Frontal cortex (tissue), 4 donors: ENCODE measurements at places on chromosomes 4 and X. TPM values are rescaled to one million over a fixed set of nuclear protein-coding genes. Genes with fewer than 3 reads are reported as not detected.

The CD38 gene
- 1.6 TPM for total RNA-seq

The HELT gene
- not detected for total RNA-seq

The TRIML1 gene
- not detected for total RNA-seq

The TMPRSS11F gene
- not detected for total RNA-seq

The SPOCK3 gene
- 23.6 TPM for total RNA-seq

The PARM1 gene
- total RNA-seq: 7.3 TPM

The TGIF2LX gene
- total RNA-seq: not detected

The CYSLTR1 gene
- total RNA-seq: 1.2 TPM

The FAM184B gene
- total RNA-seq: 5.3 TPM

The S100P gene
- 0.41 TPM for total RNA-seq

The PABPC1L2B gene
- not detected for total RNA-seq

The IQCM gene
- total RNA-seq: not detected

The C4orf36 gene
- 2.0 TPM for total RNA-seq

The SFRP2 gene
- 0.82 TPM for total RNA-seq

The BEND2 gene
- not detected for total RNA-seq

The ZDHHC15 gene
- 14.3 TPM for total RNA-seq

- DNase-seq: no peak
These were observed 44.3 kb downstream of the NYX start for GRCh38 chrX:41491267-41492004.

- no peak for DNase-seq
These were observed 163.8 kb downstream of the MSN start for GRCh38 chrX:65831268-65831667.

GRCh38 chr4:135598151-135598550, 1396.6 kb upstream of the PABPC4L start:
- DNase-seq: no peak

- DNase-seq: no peak
These were observed 428.2 kb downstream of the TLL1 start for GRCh38 chr4:166301266-166301665.

- DNase-seq: no peak
These were observed 10.3 kb downstream of the ARHGAP6 start for GRCh38 chrX:11655282-11656015.

DNA sequence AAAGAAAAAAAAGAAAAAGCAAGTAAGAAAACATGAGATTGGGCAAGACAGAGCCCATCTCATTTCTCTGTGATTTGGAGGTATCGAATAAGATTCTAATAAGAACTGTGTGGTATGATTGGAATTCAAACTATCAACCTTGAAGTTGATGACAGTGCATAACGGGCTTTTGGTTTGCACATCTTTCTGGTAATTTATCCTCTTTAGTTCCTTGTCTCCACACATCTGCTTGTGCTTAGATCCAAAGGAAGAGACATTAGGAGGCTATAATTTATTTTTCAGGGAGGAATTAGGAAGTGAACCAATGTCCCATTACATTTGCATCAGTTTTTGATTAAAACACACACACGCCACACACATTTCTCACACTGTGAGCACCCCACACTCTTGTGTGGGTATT, 149.9 kb downstream of the ARSF start:
- DNase-seq: no peak

DNA sequence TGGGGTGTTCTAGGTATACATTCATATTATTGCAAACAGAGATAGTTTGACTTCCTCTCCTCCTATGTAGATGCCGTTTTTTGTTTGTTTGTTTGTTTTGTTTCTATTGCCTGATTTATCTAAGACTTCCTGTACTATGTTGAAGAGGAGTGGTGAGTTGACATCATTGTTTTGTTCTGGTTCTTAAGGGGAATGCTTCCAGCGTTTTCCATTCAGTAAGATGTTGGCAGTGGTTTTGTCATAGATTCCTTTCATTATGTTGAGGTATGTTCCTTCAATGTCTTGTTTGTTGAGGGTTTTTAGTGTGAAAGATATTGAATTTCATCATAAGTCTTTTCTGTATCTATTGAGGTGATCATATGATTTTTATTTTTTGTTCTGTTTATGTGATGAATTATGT, 401.6 kb upstream of the EPHA5 start:
- DNase-seq: no peak

DNA sequence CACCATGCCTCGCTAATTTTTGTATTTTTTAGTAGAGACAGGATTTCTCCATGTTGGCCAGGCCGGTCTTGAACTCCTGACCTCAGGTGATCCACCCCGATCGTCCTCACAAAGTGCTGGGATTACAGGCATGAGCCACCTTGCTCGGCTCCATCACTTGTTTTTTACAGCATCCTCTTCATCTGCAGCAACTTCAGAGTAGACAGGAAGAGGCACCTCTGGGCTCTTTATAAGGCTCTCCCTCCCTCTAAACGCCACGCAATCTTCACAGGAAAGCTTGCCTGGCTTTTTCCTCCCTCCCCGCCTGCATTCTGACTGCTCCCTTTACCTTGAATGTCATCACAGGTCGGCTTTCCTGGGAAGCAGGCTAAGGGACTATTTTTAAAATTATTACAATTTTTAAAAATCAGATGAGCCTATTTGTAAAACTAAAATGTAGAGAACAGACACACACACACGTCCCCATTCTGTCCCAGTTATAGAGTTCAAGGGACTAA, 111.5 kb upstream of the LDB2 start:
- no peak for DNase-seq

DNA sequence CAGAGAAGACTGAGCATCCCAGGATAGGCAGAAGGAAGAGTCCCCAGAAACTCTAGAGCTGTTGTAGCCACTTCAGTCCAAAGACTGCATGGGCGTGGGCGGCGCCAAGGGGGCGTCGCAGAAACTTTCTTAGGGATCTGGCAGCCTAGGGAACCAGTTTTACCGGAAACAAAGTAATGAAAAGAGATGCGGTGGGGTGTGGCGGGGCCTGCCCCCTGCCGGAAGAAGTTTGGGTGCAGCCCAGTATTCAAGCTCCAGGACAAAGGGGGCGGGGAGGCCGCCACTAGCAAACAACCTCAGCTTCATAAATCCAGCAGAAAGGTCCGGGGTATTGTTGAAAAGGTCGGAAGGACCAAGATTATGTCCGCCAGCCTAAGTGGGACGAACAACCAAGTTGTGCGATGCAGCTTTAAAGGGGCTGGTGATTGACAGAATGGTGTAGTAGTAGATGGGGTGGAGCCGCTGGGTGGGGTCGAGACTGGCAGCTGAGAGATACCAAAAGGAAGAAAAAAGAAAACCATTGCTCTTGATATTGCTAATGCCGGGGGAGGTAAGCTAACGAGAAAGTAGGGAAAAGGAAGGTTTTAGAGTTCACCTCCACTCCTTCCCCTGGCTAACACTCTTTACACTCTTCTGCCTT, 190.5 kb downstream of the RRAGB start:
- DNase-seq: no peak

DNA sequence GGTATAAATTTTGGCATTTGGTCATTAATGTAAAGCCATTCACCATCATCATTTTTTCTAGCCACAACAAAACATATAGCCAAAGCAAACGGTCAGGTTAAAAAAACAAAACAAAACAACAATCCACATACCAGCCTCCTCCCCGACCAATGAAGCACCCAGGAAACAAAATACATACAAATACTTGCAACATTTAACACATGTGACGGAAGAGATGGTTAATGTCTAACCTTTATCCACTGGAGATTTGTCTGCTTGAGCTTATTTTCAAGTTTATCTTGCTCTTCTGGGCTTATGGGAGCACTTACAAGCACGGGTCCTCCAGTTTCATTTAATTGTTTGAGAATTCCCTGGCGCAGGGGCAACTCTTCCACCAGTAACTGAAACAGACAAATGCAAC, 857.5 kb upstream of the FTHL17 start:
- DNase-seq: no peak

- DNase-seq: no peak
These were observed 260 bp upstream of the CCDC149 start for GRCh38 chr4:24913119-24913485.

DNA sequence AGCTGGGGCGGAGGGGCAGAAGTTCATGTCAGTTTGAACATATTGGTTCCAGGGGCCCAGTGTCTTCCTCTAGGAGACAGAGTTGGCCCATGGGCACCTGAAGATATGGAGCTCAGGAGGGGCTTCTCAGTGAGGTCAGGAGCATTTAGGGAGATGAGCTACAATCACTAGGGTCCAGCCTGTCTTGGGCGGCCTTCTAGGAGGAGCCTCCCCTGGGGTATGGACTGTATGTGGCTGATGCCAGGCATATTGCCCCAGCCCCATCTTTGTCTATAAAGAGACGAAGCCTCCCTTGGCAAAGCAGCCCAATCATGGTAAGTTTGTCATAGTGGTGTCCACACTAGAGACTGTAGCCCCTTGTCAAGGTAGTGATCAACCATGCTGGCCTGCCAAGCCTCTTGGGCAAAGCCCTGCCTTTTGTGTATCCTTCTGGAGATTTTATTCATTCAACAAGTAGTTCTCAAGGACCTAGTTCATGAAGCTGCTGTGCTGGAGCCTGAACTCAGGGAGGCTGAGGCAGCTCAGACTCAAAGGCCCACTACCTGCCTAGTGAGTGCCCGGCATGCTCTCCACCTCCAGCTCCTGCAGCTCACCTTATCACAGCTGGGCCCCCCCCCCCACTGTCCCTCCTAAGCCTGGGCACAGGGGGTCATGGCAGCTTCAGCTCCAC, 5.4 kb upstream of the CNGA2 start:
- no peak for DNase-seq

- DNase-seq: no peak
These were observed 15.9 kb upstream of the F11 start for GRCh38 chr4:186249785-186250754.

- no peak for DNase-seq
These were observed 70.1 kb downstream of the CCNG2 start for GRCh38 chr4:77226939-77227705.

DNA sequence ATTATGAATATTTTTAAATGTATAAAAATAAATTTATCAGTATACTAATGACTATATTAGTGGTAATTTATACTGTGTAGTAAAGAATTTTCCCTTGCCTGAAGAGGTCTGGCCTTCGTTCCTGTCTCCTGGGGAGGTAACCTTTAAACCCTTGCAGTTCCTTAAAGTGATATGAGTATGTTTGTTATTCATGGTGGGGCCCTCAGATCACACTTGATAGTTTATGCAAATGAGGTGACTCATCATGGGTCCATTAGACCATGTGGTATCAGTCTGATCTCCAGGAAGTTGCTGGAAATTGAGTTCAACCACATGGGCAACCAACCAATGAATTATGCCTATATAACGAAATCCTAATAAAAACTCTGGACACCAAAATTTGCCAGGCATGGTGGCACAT, 904.1 kb downstream of the RPA4 start:
- no peak for DNase-seq

DNA sequence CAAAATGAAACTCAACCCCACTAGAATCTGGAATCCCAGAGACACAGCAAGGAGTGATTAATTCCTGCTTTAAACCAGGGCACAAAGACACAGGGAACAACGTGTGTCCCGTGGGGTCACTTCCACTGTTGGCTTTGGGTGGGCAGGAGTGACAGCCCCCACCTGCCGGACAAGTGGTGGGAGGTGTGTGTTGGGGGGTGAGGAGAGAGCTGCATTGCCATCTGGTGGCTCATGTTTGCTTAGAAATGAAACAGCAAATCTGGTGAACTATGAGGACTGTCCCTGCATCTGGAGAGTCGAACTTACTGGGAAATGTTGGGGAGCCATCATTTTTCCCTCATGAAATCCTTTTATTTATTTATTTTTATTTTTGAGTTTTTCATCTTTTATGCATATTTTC, 75.9 kb upstream of the AFAP1 start:
- DNase-seq: peak; percentile 38

DNA sequence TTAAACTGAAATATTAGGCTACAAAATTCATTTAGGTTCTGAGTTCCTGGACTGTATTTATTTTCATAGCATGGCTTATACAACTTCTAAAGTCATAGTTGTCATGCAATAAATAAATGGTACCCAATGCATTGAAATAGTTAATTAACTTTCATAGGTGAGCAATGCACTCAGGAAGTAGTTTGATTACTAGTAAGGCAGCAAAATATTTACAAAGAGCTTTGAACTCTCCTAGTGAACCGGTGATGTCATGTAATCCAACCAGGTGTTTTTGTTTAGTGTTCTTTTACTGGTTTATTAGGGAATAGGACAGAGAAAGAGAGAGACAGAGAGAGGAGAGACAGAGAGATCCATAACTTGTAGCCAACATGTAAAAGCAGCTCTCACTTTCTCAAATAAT, 228.6 kb upstream of the CTSO start:
- DNase-seq: no peak

DNA sequence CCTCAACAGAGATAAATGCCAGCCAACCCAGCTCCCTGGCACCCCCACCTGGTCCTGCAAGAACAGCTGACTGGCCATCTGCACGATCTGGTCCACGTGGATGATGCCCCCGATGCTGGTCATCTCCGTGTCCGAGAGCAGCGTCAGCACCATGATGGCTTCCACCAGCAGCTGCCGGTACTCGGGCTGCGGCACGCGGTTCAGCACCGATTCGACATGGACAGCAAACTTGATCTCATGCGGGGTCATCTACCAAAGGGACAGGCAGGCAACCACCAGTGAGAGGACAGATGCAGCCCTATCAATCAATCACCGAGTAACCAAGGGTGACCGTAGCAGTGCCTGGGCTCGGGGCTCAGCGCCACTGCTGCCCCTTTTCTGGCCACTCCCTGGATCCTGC, 89.8 kb downstream of the PHKA2 start:
- DNase-seq: no peak

- DNase-seq: no peak
These were observed 230.0 kb upstream of the NWD2 start for GRCh38 chr4:37014584-37014983.

DNA sequence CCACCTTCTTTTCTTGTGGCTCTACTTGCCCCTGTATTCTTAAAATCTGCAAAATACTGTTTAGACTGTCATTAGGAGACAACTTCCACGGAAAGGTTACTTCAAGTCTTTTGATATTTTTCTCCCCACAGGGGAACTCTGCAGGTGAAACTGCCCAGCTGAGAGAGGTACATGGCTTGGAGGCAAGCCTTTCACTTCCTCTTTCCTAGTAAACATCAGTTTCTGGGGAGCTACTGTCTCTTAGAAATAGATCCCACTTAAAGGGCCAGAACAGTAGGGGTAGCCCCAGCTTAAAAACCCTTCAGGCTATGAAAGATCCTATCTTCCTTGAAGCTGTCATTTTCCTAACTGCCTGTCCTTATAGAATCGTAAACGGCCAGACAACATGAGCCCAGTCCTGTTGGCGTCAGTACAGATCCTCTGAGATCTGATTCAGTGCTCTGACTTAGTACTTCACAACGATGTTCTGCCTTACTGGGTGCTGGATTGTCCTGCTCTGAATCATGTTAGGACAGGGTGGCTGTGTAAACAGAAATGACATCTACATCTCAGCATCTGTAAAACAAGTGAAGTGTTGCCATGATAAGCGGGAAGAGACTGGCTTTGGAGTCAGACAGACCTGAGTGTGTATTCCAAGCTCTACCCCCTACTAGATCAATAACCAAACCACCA, 102.1 kb downstream of the ITIH6 start:
- no peak for DNase-seq
